ENCODE measurements at places on chromosomes 11 and 22.
A peak's percentile ranks its signal among the peaks of the same experiment; 100 is the strongest.

- DNase-seq: no peak
Measured at GRCh38 chr22:35721960-35722359, 4.3 kb downstream of the APOL5 start.

GRCh38 chr11:67419325-67420049 is 4.0 kb downstream of the CARNS1 start:
- DNase-seq: no peak

- no peak for DNase-seq
Measured at GRCh38 chr11:123338266-123338800, 91.7 kb upstream of the GRAMD1B start.

- no peak for DNase-seq
Measured at GRCh38 chr11:72613977-72614376, 60.2 kb downstream of the PDE2A start.

DNA sequence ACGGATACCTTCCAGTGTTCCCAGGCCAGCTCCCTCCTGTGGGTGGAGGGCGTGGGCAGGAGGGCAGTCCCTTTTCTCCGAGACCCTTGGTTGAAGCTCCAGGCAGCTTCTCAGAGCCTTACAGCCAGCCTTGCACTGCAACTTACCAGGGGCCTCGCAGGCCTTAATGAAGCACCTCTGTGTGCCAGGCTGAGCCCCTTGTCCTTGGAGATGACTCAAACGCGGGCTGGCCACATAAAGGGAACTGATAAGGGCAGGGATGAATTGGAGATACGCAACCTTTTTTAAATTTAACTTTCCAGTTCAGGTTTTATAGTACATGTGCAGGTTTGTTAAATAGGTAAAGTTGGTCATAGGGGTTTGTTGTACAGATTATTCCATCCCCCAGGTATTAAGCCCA is 72.7 kb downstream of the WNT7B start:
- DNase-seq: no peak

DNA sequence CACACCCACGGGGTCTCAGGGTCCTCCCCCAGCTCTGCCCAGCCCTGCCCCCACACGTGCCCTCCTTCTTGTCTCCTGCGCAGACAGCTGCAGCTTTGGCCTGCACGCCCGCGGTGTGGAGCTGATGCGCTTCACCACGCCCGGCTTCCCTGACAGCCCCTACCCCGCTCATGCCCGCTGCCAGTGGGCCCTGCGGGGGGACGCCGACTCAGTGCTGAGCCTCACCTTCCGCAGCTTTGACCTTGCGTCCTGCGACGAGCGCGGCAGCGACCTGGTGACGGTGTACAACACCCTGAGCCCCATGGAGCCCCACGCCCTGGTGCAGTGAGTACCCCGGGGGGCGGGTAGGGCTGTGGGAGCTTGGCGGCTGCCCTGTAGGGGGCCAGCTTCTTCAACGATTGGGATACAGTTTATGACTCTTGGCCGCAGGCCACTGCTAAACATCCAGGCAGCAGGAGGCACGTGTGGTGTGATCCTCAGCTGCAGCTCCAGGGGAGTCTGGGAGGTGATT is 30.8 kb downstream of the ST14 start:
- DNase-seq: no peak

DNA sequence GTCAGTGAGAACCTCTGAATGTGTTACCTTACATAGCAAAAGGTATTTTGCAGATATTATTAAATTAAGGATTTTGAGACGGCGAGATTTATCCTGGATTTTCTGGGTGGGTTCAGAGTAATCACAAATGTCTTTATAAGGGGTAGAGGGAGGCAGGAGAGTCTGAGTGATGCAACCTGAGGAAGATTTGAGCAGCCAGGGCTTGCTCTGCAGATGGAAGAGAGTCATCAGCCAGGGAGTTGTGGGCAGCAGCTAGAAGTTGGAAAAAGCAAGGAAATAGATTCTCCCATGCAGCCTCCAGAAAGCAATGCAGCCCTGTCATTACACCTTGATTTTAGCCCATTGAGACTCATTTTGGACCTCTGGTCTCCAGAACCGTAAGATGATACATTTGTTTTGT is 4.1 kb upstream of the WDR74 start:
- DNase-seq: no peak

- no peak for DNase-seq
Measured at GRCh38 chr22:34687116-34687515, 378.8 kb upstream of the ISX start.

- DNase-seq: no peak
Measured at GRCh38 chr11:27179334-27179733, 138.7 kb downstream of the BBOX1 start.

DNA sequence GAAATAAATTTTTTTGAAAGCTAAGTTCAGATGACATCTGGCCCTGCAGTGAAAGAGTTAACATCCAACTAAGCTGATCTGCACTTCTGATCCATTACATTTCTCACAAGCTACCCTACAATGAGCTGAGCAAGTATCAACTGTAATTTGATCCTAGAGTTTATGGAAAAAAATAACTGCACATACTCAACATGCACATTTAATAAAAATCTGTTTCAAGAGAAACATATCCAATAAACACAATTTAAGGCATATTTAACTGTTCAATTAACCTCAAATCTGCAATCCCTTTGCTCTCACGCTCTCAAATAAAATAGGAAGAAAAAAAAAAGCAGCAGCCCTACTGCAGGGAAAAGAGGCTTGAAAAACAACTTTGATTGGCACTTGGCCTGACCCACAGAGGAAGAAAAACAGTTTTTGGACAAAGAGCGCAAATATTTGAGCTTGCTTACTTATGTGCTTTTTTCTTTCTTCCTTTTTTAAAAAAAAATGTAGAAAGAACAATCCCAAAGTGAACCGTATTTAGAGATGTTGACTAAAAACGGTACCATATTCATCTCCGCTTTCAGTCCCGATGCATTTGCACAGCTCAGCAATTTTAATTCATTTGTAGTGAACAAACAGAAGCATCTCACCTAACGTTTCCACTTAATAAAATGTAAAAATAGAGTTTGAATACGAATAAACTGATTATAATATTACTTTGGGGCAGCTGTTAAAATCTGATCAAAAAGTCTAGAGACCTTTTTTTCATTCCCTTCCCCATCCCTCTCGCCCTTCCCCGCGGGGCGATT is 1.6 kb downstream of the SESN3 start:
- peak; percentile 7 for DNase-seq

GRCh38 chr11:8273287-8273686 is 9.6 kb upstream of the LMO1 start:
- DNase-seq: no peak

DNA sequence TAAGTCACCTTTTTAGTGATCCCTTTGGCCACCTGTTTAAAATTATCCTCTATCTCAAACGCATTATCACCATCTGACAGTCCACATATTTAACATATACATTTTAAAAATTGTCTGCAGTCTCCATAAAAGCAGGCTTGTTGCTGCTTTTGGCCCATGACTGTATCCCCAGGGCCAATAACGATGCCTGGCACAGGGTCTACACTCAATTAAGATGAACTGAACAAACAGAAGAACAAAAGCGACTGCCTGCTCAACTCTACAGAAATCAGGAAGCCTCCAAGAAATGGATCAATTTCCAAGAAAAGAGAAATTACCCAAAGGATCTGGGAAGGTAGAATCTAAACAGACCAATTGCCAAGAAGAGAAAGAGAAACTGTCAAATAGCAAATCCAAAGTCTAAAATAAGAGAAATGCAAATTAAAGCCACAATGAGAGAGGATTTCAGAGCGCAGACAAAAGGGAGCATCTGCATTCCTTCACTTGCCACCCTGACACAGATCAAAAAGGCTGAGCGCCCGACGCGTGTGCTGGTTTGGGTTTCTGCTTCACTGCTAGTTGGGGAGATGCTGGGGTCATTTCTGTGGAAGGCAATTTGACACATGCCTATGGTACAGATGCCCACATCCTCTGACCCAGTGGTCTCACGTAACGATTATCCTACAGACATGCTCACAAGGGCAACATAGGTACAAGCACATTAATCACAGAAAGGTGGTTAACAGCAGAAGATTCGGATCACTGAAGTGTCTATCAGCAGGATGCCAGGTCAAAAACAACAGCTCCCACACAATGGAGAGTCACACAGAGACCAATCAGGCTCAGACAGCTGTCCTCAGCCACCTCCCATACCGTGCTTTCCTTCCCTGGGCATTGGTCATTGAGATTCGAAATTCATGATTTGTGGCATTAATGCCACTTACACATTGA is 55.9 kb downstream of the SHISAL1 start:
- no peak for DNase-seq

Measured in CD8-positive, alpha-beta T cell (primary cell).